ENCODE measurements at places on chromosomes 5 and 9.

GRCh38 chr5:149799119-149799623 lies 69.1 kb downstream of the PPARGC1B start:
- no peak for DNase-seq

- no peak for DNase-seq
Measured at GRCh38 chr9:95055851-95056551, 261.5 kb downstream of the FANCC start.

DNA sequence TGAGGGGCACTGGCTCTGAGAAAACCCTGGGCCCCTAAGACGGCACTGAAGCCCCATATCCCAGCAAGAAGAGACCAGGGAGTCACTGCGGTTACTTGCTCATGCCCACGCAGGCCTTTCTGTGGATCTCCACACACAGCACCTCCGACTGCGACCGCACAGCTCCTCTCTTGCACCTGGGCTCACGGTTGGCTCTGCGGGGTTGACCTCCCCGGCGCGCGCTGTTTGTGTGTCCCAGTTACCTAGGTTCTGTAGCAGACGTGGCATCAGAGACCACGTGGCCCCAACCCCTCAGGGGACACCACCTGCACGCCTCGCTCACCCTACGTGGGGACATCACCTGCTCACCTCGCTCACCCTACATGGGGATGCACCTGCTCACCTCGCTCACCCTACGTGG lies 12.7 kb downstream of the LPCAT1 start:
- DNase-seq, result no peak

- peak; percentile 73 for DNase-seq
Measured at GRCh38 chr9:137311171-137311985, 9.3 kb upstream of the NRARP start.

- no peak for DNase-seq
Measured at GRCh38 chr5:180494510-180495181, 467 bp downstream of the CNOT6 start.

DNA sequence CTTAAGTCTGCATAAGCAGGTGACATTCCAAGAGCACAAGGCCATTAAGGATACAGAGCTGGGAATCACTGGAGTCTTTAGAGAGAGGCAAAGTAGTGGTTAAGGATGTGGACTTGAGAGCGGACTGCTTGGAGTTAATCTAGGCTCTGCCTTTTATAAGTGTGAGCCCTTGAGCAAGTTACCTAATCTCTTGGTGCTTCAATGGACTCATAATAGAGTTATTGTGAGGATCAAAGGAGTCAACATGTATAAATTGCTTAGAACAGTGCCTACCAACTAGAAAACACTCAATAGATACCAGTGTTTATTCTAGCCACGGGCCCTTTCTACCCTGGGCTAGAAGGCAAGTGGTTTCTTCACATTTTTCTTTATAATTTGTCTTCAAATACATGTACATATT lies 819.4 kb downstream of the NR2F1-AS1 start:
- DNase-seq, result no peak

DNA sequence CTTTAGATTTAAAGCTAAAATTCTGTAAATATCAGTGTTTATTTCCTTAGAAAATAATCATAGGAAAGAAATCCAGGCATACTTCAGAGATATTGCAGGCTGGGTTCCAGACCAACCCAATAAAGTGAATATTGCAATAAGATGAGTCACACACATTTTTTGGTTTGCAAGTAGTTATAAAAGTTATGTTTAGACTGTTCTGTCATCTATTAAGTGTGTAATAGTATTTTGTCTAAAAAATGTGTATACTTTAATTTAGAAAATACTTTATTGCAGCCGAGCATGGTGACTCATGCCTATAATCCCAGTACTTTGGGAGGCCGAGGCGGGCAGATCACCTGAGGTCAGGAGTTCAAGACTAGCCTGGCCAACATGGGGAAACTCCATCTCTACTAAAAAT lies 6.9 kb upstream of the RIC1 start:
- DNase-seq, result no peak

- DNase-seq, result no peak
Measured at GRCh38 chr5:158770506-158770905, 329.2 kb downstream of the EBF1 start.

- no peak for DNase-seq
Measured at GRCh38 chr5:134837530-134838181, 8.1 kb upstream of the C5orf24 start.

DNA sequence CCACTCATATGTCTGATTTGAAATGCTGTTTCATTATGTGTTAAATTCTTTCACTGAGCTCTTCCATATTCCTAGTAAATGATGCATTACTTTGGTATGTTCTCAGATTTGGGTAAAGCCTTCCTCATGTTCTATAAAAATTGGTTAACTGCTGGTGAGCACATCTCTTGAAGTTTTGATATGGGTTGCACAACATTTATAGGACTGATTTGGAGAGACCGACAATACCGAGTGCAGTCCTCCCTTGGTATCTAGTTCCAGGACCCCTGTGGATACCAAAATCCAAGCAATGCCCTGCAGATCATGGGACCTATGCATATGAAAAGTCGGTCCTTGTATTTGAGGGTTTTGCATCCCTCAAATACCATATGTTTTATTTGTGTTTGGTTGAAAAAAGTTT lies 37.8 kb downstream of the WDR36 start:
- DNase-seq, result no peak

- DNase-seq, result no peak
Measured at GRCh38 chr5:95858023-95858461, 35.5 kb upstream of the GLRX start.

DNA sequence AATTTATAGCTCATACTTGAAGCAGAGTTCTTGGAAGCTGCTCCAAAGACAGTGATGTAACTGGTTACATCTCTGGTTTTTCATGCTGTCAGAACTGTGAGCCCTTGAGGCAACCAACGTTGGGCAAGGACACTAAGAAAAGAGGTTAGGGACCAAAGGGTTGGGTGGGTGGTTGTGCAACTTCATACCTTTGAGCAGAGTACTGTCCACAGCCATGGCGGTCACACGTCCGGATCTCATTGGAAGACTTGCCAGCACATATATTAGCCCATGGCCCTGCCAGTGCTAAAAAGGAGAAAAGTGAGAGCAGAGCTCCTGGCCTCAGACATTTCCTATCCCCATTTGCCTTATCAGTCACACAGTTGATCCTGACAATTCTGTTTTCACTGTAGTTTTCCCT lies 2.1 kb downstream of the LECT2 start:
- no peak for DNase-seq

DNA sequence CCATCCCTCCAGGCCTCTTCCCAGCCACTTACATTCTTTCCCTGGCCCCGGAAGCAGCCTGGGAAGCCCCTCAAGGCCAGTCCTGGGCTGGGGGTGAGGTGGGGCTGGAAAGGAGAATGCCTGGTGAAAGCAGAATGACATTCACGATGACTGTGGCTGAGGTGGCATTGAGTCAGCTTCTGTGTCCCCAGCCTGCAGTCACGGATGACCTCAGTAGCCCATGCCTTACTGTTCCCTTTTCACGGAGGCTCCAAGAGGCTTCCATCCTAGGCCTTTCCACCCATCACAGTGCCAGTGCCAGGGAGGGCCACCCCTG lies 2.7 kb downstream of the PRDM12 start:
- DNase-seq, result no peak

- no peak for DNase-seq
Measured at GRCh38 chr9:99632349-99633038, 189.2 kb upstream of the NR4A3 start.

- no peak for DNase-seq
Measured at GRCh38 chr5:133155326-133155969, 103.6 kb downstream of the HSPA4 start.

DNA sequence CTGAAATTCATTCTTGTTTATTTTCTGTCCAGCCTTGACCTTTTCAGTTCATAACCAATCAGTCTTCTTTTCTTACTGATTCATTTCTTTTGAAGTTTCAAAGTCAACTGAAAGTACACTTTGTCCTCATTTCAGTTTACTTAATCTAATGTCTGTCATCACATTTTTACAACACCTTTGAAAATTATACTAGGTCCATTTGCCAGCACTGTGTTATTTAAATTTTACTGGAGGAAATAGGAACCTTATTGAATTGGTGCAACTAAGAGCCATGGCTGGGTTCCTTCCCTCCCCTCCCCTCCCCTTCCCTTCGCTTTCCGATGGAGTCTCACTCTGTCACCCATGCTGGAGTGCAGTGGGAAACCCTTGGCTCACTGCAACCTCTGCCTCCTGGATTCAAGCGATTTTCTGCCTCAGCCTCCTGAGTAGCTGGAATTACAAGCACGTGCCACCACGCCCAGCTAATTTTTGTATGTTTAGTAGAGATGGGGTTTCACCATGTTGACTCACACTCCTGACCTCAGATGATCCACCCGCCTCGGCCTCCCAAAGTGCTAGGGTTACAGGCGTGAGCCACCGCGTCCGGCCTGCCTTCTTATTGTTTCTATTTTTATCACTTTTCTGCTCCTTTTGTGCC lies 6.3 kb downstream of the RMI1 start:
- DNase-seq, result peak; percentile 91

GRCh38 chr9:118401546-118401945 lies 697.3 kb downstream of the TLR4 start:
- DNase-seq, result no peak

DNA sequence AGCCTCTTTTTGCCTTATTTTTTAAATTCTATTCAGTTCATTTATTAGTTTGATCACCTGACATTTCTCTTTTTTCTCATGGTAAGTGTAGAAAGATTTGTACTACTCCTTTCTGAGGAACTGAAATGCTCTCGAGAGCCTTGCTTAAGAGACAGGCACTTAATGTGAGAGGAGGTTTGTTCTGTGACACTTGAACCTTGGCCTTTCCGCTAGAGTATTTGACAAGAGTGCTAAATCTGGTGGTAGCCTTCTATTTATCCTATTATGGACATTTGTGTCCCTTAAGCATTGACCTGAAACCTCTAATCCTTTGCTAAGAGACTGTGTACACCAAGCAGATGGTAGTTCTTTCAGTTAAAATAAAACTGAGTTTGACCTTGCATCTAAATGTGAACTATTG lies 805.0 kb upstream of the PTPRD start:
- no peak for DNase-seq

DNA sequence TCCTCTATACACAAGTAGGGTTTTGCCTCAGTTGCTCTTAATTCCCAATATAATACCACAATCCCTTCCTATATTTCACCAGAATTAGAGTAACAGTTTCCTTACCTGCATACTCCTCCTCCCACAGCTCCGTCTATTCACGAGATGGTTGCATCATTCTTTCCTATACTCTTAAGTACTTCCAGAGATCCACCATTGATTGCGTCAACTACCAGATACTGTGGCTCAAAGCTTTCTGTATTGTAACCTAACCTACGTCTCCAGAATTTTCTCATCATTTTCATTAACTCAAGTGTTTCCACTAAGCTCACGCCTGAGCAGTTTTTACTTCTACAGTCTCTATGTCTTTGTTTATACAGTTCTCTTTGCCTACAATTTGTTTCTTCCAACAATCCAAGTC lies 31.2 kb upstream of the MINAR2 start:
- no peak for DNase-seq

DNA sequence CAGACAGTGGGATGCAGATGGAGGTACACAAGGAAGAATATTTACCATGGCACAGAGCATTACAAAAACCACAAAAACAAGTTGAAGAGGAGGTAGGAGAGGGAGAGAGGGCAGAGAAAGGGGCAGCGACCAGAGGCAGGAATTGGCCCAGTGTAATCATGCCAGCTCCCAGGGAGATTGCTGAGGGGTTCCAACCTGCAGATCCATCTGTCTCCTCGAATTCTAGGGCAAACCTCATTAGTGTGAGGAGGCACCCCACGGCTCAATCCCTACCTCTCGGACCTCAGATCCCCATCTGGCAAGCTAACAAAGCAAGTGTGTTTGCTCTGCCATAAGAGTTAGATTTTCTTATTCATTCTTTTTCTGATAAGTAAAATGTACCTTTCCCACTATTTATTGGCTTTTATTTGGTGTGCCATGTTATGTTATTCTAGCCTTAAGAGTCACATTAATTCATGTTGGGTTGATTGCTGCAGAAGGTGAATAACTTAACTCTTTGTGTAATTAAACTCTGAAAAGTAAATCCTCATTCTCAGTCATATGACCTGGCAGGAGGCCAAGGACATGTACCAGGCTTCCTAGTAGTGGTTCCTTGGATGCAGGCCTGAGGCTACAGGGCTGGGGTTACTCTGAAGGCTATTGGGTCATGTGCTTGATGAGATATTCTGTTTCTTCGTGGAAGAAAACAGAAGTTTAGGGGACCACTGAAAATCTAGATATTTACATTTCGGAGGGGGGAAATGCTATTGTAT lies 315.2 kb upstream of the ATP10B start:
- DNase-seq, result peak; percentile 19

Measured in LNCaP clone FGC (cell line).